ENCODE measurements at places on chromosomes 7 and 10.

GRCh38 chr10:108204528-108205305, 1040.2 kb upstream of the SORCS1 start:
- no peak for DNase-seq

DNA sequence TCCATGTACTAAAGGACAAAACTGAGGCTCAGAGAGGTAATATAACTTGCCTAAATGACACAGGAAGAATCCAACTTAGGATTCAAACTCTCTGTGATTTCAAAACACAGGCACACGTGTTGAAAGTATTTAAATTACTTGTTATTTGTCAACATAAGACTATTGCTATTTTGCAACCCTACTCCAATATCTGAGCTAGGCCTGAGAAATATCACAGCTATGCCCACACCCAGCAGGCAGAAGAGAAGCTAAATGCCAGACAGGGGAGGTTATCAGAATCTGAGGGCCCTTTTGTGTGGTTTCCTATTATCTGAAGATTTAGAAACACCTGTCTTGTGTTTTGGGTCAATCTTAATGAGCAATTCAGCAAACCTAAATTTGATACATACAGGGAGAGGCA, 204.3 kb downstream of the ANK3 start:
- no peak for DNase-seq

- no peak for DNase-seq
These were observed 95.2 kb upstream of the ODAD2 start for GRCh38 chr10:28094121-28094520.

- no peak for DNase-seq
These were observed 96.6 kb downstream of the MKLN1 start for GRCh38 chr7:131424219-131424822.

GRCh38 chr7:23133797-23134196, 28.2 kb downstream of the KLHL7 start:
- no peak for DNase-seq

DNA sequence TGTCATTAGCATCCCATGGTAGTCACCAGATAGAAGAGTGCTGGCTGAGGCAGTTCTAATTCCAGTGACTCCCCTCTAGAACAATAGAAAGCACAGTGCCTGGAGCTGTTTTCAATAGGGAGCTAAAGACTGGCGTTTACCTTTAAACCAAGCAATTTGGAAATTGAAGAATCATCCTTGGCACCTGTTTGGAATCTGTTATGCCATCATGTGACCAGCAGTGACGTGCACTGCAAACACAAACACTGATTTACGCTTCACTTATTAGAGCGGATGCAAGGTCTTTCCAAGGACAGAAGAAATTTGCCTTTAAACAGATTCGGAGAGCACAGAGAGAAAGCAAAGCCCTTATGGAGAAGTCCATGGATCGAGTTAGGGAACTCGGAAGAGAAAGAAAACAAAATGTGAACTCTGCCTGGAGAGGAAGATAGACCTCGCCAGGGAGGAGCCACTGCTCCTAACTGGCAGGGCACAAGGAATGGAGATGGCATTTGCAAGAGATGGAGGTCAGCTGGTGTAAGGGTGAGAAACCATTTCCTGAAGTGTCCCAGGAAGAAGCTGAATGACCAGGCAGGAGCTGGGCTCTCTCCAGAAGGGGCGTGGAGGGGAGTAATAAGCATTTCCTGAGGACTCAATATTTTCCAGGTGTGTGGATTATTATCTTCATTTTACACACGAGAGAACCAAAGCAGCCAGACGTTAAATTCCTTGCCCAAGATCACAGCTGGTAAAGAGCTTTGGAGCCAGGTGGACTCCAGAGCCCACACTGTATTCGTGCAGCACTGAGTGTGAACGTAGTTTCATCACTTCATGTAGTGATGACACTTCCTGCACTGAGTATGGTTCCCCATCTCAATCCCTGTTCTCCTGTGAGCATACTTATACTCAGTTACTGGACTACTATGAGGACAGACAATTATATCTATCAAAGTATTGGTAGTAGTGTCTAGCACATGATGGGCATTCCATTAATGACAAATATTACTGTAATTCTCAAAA, 97.7 kb downstream of the CUBN start:
- no peak for DNase-seq

DNA sequence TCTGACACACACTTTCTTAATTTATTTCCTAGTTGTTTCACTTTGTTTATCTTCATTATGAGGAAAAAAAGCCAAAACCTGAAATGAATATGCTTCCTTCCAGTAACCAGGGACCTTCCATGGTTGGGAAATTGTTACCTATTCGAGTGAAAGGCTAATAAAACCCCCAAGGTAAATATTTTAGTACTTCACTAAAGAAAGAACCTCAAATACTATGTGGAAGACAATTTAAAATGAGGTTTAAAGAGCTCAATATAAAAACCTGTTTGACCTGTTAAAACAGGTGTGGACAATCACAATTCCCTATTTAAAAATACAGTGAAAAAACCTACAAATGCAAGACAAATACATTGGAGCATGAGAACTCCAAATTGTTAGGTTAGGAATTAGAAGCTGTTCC, 192.6 kb downstream of the CFTR start:
- no peak for DNase-seq

DNA sequence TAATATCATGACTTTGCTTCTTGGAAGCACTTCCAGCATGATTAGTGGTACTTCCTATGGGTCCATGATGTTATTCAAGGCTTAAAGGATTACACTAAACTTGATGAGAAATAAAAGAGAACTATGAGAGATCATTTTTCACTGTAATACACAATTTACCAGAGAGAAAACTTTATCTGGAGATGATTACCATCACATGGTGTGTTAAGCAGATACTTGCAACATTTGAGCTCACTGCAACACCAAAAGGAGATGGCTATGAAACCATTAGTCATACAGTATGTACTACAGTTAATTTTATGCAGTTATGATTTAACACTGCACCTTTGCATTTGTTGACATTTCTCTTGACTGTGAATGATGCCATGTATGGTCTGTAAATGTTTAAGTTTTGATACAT, 311.3 kb upstream of the AOAH start:
- DNase-seq, result no peak

DNA sequence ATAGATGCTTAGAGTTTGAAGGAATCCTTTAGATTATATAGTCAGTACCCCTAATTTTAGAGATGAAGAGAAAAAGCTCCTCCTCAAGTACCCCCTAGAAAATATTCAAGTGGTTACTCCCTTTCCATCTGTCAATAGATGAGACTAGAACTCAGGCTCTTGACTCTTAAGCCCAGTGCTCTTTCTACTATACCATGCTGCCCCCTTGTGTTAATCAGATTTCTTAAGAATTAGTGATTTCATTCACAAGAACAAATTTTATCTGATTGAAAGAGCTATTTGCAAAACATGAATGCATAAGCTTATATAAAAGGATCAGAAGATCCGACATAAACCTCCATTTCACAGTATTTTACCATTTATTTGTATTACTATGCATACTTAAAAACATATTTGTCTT, 179.3 kb downstream of the TFEC start:
- DNase-seq, result no peak

GRCh38 chr10:98878418-98878817, 357.2 kb downstream of the HPSE2 start:
- DNase-seq, result no peak

DNA sequence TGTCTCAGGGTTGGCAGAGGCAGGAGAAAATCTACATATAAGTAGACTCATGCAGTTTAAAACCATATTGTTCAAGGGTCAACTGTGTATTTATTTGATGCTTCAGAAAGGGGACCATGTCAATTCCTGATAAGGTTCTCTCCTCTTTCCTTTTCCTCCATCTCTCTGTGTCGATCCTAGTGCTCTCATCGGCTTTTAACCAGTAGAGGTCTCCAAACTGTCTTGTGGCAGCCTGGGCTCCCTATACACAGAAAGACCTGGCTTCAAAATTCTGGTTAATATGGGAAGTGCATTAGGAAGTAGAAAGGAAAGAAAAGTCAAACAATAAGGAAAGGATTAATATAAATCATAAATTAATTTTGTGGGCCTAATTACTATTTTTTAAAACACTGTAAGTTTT, 304.4 kb upstream of the C7orf33 start:
- DNase-seq, result no peak

DNA sequence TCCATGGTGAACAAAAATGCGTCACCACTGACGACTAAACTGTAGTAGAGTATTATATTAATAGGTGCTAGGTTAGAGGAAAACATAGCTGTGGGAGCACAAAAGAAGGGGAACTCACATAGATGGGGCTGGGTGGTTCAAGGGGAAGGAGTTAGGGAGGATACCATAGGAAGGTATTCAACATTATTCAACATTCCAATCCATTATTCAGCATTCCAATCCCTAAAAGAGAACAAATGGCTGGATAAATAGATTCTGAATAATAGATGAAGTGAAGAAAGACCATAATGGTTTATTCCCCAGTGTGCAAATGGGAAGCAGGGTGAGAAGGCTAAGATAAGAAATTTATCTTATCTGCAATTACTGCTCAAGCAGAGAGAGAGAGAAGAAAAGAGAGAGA, 61.4 kb downstream of the AASS start:
- no peak for DNase-seq

GRCh38 chr10:15605740-15606369, 113.9 kb downstream of the ITGA8 start:
- no peak for DNase-seq

GRCh38 chr7:619368-619840, 99.8 kb upstream of the PDGFA start:
- DNase-seq, result no peak

DNA sequence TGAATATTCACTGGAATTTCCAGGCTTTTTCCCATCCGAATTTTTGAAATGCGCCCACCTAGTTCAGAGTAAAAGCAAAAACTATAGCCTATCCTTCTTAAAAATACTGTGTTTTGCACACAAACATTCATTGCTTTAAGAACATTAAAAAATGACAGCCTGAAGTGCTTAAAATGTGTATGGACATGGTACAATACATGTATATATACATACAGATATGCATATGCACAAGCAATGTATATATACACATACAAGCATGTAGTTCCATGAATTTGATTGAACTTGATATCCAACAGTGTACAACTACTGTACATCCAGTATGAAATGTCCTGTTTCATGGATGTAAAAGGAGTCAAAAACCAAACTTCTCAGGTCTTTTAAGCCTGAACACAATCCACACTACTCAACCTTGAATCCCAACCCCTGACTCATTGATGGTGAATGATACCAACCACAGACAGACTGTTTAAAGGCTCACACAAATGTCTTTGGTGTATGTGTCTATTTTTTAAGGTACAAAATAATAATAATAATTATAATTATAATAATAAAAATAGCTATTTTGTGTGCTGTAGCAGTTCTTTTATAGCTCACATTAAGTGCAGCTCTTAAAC, 14.8 kb downstream of the INHBA start:
- no peak for DNase-seq

GRCh38 chr7:87426160-87426559, 49.3 kb downstream of the ABCB4 start:
- no peak for DNase-seq

- no peak for DNase-seq
These were observed 18.1 kb upstream of the DPYSL4 start for GRCh38 chr10:132168571-132169030.

GRCh38 chr7:29457141-29457561, 106.5 kb upstream of the PRR15 start:
- peak; percentile 19 for DNase-seq

- DNase-seq, result no peak
These were observed 30.3 kb downstream of the ADCYAP1R1 start for GRCh38 chr7:31082447-31082846.

DNA sequence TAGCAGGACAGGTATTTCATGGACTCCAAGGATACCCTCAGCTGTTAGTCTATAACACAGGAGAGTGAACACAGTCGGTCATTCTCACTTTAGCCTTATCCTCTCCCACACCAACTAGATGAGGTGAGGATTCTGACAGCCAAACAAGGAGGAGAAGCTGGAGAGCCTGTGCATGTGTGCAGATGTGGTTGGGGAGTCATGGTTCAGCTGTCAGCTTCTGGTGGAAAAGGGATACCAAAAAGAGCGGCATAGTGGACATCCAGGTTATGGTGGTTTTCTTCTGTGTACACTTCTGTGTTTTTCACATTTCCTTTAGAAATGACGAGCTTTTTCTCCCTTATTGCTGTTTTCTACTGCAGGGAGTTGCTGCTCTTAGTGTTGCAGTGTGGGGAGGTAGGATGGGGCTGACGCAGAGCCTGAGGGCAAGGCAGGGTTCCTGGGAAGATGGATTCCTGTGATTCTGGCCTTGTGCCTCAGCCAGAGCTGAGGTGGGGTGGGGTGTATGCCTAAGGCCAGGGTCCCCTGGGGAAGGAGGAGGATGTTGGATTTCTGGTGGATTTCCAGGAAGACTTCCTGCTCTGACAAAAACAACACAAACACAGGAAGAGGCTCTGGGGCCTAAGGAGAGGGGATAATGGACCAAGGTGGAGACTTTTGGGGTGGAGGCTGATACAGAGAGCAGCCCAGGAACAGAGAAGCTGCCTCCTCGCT, 26.6 kb downstream of the PLAU start:
- DNase-seq, result no peak

GRCh38 chr7:70771451-70771850, 360.5 kb upstream of the GALNT17 start:
- DNase-seq, result no peak

DNA sequence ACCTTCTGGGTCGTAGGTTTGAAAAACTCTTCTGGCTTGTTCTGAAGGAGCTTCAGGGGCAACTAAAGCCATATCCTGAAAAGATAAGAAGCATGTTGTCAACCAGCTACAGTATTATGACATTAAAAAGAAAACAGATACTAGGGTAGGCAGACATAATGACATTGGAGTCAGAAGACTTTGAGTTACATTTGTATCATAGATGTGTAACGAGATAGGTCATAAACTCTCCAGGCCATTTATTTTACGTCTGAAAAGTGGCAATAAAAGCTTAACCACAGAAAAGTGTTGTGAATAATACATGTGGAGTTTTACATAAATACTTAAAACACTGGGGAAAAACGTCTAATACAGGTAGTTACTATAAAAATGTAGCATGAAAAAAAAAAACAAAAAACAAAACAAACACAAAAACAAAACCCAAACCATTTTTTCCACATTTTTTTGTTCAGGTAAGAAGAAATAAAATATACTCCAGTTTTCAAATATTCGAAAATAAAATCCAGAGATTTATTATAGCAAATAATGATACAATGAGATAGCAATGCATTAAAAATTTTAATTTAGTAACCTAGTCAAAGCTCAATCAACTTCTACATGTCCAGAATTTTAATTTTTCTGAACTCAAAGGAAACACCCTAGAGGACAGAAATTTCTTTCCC, 64.1 kb downstream of the MINDY3 start:
- no peak for DNase-seq

DNA sequence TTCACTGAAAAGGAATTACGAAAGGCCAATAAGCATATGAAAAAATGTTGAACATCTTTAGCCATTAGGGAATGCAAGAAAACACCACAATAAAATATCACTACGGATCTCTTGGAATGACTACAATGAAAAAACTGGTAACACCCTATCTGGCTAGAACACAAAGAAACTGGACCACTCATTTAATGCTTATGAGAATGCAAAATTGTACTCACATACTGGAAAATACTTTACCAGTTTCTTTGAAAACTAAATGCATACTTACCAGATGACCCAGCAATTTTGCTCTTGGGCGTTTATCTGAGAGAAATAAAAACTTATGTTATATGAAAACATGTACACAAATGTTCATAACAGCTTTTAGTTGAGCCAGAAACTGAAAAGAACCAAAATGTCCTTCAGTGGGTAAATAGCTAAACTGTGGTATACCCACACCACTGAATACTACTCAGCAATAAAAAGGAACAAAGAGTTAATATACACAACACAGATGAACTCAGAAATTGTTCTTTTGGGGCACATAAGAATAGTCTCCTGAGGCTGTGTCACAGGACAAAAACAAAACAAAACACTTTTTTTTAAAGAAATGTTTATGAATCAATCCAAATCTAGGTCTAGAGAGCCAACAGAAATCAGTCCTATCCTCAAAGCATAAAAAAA, 23.5 kb downstream of the CNOT4 start:
- no peak for DNase-seq
